ENCODE measurements at places on chromosomes 16 and 17.

DNA sequence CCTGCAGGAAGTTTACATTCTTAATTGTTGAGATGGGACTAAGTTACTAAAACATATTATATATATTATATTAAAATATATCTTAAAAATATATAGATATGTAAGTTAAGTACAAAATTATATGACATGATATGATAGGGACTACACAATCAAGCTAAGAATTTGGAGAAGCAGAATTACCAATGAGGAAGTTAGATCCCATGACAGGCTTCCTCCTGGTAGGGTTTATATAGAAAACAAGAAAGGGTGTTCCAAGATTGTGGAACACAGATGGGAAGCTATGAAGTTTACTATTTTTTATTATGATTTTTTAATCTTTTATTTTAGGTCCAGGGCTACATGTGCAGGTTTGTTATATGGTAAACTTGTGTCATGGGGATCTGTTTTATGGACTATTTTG, 260.8 kb upstream of the ZFHX3 start:
- DNase-seq: no peak

DNA sequence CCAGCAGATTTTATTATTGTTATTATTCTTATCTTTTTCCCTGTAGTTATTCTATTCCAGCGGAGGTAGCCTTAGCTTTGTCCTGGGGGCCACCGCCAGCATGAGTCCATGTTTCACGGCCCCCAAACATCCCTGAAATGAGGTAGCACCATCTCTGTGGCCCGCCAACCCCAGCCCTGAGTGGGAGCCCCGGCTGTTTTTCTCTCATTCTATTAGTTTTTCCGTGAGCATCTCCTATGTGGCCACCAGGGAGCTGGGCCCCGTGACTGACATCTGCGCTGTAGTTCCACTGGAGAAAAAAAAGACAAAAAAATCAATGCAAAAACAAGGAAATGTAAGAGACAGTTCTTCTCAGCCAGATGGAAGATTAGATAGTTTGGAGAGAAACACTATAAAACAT, 43.5 kb upstream of the IL34 start:
- no peak for DNase-seq

DNA sequence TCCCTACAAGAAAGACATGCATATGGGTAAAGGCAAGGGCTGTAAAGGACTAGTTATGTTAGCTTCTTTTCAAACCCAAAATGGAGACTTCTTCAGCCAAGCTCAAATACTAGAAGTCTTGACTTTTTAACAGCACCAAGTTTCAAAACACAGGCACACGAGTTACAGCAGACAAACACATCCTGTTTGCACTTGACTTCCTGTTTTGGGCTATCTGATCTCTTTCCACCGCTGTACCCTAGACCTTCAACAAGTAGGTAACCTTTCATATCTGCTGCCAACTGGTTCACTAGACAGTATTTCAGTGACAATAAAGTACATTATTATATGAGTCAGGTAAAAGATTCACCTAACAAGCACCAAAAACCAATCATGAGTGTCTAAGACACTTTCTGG, 12.3 kb downstream of the RFFL start:
- no peak for DNase-seq

DNA sequence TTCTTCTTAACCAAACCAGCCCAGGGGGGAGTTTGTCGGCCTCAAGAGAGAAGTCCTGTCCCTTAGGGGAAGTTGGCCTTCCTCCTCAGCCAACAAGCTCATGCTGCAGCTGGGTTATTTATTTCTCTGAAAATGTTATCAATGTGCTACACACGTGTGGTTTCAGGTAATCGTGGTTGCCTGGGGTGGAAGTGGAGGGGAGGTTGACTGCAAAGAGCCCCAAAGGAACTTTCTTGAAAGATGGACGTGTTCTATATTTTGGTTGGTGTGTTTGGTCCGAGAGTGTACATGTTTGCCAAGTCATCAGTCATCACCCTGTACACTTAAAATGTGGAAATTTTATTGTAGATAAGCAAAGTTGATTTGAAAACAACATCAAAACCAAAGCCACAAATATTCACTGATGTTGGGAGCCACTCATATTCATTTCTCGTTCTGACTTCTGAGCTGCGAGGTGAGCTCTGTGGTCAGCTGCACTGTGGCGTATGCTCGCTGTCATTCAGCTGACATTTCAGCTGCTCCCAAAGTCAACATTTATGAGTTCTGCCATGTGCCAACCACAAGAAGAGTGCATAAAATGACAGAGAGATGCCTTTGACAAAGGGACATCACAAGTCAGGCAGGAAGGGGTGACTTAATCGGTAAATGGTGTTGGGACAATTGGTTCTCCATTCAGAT, 26.5 kb upstream of the ADGRG1 start:
- no peak for DNase-seq

GRCh38 chr17:41771389-41772206, 14.9 kb downstream of the JUP start:
- no peak for DNase-seq

DNA sequence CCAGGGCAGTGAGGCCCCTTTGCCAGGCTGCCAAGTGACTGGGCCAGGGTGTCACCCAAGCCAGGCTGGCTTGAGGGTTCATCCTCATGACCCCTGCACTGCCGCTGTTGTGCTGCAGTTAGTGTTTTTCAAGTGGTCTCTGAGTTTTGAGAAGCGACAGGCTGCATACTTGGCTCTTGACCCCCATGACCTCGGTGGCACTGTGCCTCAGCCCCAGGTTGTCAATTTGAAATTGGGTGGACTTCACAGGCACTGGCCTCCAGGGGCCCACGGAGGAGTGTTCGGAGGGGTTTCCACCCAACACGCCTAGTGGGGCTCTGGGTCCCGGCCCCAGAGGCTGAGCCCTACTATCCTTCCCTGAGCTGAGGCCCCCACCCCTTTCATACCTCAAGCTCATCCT, 42.7 kb downstream of the DHRS7B start:
- DNase-seq: no peak

DNA sequence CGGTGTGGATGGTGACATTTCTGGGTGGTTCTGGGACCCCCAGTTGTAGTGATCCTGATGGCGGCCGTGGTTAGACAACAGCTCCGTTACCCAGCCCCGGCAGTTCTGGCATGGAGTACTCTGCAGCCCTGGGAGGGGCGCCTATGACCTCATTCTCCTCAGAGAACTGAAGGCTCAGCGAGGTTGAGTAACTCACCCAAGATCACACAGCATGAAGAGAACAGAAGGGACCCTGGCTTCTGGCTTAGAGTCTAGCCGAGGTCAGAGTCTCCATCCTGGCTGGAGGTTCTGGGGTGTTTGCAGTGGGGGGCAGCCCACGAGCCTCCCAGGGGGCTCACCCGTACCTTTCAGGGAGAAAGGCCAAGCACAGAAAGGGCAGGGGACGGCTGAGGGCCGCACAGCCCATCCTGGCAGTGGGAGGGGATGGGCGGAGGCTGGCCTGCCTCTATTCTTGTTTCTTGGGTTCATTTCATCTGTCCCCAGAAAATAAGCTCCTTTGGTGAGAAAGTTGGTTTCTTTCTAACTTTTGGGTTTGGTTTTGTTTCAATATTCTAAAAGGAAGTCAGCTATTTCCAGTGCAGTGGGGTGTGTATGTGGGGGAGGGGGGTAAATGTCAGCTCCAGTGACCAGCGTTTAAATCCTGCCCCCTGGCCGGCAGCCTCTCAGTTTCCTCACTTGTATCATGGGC, 13.2 kb downstream of the ZFPM1 start:
- DNase-seq: no peak

DNA sequence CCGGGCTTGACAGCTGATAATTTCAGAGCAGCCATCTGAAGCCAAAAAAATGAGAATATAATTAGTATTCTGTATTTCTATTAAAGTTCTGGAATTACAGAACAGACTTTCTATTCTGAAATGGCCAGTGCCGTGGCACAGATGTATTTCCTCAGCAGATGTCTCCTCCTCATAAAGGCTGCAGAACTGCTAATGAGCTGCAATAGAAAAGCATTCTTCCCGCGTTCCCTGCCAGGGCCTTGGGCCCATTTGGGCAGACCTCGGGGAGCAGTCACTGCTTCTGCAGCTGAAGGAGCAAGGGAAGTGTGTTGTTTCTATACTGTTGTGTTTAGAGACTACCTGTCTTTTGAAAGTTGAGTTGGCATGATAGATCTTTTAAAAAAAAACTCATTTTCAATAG, 152.6 kb upstream of the CACNG5 start:
- DNase-seq: no peak

DNA sequence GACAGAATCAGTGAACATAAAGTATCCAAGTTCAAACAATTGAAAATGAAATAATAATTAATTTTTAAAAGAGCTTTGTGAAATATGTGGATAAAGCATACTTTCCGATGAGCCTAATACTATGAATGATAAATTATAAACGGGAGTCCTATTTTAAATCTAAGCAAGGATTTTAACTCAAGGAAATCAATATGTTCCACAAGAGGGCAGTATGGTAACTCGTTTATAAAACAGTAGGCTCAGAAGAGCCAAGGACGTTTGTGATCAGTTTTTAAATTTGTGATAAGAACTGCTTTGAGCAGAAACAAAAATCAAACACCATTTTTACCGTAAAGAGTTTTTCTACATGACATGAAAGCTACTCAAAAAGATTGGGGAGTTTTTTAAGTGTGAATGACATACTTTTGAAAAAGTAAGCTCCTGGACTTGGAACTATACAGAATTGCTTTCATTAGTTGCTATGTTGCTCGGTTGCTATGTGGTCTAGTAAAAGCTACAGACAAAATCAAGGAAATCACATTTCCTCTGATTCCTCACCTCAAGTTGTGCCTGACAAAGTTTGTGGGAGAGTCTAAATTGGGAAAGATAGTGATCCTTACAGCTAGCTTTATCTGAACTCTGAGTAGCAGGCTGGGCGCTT, 11.8 kb upstream of the TEKT1 start:
- peak; percentile 48 for DNase-seq

DNA sequence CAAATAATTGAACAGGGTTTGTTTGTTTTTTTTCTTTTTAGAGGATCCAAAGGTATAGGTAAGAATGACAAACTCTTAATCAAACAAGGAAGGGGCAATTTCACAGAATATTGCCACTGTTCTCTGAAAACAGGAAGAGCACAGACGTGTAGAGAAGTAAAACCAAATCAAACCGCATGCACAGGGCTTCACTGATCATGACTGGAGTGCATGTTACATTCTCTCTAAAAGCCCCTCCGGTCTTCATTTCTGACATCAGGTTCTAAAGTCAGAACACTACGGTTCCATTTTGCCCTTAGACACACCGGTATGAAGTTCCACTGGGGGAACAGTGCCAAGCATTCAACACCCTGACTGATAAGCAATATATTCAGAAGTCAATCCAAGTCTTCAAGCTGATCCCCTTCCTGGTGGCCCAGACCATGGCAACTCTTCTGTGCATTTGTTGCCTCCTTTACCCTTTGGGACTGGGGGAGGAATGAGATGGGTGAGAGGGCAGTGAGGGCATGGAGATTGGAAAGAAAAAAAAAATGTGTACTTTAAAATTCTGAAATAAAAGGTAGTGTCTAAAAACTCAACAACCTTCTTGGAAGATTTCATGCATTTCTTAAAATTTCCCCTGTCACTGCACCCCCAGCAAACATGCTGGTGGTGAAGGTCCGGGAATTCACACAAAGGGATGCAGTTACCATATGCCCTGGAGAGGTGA, 1.4 kb downstream of the MMD start:
- DNase-seq: no peak

GRCh38 chr17:46764709-46765401, 53.6 kb downstream of the WNT3 start:
- no peak for DNase-seq

DNA sequence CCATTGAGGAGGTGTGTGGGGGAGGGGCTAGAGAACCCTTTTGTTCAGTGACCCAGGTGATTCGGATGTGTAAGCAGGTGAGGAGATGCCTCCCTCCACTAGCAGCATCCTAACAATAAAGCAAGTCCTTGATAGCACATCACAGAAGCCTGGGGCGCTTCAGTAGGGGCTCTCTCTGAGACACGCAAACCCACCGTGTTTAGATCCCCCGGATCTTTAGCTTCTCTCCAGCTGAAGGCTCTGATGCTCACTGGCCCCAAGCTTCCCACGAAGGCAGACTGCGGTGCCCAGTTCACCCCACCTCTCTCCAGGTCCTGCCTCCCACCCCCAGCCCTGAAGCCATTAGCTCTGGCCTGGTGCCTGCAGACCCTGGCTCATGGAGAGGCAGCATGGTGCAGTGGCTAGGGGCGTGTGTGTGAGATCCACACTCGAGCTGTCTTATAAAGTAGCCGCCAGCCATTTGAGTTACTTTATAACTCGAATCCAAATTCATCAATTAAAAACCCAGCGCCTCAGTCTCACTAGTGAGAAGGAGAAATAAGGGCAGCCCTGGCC, 204.7 kb upstream of the TNRC6C start:
- DNase-seq: no peak

DNA sequence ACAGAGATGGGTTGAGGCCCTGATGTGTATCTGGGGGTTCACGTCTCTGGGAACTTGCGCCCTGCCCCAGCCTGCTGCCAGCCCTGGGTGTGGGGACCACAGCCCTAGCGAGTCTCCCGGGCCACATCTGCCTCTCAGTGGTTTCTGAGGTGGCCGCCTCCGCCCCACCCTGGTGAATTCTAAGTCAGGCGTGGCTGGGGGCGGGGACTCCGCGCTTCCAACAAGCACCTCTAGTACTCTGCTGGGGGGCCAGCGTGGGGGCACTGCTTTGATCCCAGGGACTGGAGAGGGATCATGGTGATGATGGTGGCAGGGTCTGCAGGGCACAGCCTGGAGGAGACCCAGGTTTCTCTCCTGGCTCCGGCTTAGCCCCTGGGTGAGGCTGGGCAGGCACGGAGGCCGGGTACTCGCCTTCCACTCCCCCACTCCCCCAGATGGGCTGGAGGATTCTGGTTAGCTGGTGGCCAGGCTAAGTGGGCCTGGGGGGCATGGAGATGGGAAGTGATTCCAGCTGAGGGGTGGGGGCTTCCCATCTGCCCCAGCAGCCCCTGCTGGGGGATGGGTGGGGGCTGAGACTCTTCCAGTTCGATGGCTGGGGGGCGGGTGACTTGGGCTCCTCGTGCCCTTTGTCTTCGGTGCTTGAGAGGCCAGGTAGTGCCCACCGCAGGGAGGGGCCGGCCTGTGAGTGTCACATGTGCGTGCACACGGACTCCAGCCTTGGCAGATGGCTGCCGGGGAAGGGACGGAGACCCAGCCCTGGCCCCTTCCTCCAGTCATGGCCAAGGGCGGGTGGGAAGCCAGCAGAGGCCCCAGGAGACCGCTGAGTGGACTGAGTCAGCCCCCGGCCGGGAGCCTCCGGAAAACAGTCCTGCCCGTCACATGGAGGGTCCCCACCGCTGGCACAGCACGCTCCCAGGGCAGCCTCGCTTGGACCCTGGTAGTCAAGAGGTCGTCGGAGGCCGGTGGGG, 3.9 kb downstream of the GLIS2 start:
- no peak for DNase-seq

GRCh38 chr16:68072038-68072695, 13.0 kb upstream of the NFATC3 start:
- DNase-seq: no peak

DNA sequence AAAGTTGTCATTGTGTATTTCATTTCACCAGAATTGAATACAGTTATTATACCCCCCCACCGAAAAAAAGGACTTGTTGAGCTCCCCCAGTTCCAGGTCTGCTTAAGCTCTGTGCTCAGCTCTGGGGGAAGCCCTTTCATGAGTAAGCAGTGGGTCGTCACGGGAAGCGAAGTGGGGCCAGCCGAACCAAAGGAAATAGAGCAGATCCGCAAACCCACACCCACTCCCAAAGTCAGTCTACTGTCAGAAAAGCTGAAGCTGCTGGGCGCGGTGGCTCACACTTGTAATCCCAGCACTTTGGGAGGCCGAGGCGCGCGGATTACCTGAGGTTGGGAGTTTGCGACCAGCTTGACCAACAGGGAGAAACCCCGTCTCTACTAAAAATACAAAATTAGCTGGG, 50.1 kb downstream of the PECAM1 start:
- DNase-seq: no peak

All from HCT116 (cell line).